Endothelial cell (in vitro differentiated cells): ENCODE measurements at places on chromosomes 3 and 15.

- no peak for DNase-seq
These were observed 165.0 kb downstream of the SUCNR1 start for GRCh38 chr3:152038490-152038889.

DNA sequence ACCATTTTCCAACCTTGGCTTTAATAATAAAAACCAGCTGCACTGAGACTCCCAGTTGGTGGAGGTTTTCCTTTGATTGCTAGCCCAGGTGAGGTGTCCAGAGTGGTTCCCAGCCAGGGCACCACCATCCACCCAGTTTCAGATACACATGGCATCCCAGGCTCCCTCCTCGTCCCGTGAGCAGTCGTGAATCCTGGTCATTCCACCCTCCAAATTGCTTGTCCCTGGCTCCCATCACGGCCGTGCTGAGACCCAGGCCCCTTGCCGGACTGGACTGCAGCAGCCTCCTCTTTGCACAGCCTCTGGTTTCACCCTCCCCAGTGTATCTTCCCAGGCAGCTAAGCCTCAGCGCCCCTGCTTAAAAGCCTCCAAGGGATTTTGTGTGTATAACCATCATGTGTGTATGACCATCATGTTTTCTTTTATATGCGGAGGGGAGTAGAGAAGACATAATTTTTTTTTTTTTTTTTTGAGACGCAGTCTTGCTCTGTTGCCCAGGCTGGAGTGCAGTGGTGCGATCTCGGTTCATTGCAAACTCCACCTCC lies 106.3 kb downstream of the ETFA start:
- no peak for DNase-seq

- DNase-seq: no peak
These were observed 82.1 kb upstream of the FHIT start for GRCh38 chr3:61333192-61333961.

- DNase-seq: no peak
These were observed 361.3 kb downstream of the ULK4 start for GRCh38 chr3:41600616-41601015.

GRCh38 chr3:133874344-133874743 lies 21.3 kb downstream of the RAB6B start:
- DNase-seq: no peak
